Stimulated activated CD4-positive, alpha-beta T cell treated with anti-CD3 and anti-CD28 coated beads, TNF-alpha, amount 100 ng/mL, for 24 hours (primary cell): ENCODE measurements at places on chromosomes 12 and 14.
A peak's percentile ranks its signal among the peaks of the same experiment; 100 is the strongest.

DNA sequence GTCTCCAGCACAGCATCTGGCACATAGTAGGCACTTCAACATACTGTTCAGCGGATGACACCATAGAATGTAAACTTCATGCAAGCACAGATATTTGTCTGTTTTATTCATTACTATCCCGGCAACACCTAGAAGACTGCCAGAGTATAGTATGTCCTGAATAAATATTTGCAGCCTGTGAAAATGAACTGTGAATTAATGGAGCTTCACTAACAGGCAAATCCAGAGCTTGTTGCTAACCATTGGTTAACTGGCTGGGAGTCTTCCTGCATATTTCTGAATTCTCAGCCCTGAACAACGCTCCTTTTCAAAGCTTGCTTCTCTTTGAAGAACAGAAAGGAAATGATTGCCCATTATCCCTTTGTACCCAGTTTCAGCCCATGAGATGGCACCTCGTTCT, 243.3 kb upstream of the CRY1 start:
- no peak for DNase-seq

DNA sequence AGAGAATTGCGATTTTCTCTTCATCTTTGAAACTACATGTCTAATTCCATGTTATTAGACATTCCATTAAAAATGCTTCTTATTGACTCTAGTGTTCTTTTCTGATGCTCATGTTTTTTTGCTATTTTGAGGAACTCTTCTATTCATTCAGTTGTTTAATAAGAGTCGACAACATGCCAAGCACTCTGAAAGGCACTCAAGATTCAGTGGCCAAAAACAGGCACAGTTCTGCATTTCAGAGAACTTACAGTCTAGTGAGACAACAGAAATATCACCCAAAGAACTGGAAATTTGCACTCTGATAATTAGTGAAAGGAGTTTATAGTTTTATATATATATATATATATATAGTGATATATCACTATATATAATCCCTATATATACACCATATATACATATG, 111.7 kb downstream of the TSHR start:
- no peak for DNase-seq

DNA sequence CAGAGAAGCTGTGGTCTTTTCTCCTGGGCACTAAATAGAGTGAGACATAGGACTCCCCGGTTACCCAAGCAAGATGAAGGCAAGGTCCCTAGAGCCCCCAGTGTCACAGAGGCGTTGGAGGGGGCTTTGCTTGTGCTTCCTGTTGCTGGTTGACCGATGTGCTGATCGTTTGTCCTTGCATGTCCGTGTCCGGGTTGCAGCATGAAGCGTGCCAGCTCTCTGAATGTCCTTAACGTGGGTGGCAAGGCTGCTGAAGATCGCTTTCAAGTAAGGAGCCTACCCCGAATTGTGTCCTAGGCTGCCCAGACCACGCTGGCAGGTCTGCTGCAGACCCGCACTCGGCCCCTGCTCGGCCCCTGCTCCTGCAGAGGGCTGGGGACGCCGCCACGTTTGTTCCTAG, 23.1 kb downstream of the XRCC3 start:
- DNase-seq: no peak

DNA sequence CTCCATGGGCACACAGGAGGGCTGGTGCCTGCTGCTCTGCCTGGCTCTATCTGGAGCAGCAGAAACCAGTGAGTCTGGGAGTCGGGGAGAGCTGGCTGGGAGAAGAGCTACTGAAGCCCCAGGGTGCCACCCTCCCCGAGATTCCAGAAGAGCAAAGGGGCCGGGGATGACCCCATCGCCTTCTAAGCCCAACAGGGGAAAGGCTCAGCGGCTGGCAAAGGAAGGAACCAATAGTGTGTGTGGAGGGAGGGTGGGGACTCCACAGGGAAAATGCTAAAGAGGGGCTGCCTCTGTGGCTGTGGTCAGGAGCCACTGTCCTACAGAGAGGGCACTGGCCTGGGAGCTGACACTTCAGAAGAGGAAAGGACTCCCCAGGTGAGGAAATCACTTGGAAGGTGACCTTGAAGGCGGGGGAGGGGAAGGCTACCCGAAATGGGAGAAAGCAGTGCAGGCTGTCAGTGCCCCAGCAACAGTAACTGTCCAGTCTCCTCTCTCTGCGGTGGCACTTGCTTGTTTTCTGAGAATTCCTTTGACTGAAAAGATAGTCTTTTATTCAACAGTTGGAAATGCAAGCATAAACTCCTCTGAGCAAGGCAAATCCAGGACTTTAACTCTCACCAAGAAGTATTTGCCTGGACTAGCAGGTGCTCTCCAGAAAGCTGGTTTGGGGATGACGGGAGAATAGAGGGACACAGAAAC, 552 bp downstream of the TAPBPL start:
- no peak for DNase-seq

GRCh38 chr14:75871181-75871880, 110.5 kb downstream of the TGFB3 start:
- DNase-seq: no peak

DNA sequence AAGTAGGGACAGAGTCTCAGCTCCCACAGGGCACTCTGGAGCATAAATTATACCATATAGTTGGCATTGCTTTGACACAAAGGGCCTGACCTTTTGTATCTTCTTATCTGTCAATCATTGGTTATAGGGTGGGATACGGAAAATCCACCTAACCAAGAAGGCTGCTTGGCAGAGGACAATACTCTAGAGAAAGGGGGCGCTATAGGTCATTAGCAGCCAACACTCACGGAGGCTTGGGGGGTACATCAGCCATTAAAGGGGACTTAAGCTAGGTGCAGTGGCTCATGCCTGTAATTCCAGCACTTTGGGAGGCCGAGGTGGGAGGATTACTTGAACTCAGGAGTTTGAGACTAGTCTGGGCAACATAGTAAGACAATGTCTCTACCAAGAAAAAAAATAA, 22.9 kb downstream of the SPTSSA start:
- DNase-seq: no peak

DNA sequence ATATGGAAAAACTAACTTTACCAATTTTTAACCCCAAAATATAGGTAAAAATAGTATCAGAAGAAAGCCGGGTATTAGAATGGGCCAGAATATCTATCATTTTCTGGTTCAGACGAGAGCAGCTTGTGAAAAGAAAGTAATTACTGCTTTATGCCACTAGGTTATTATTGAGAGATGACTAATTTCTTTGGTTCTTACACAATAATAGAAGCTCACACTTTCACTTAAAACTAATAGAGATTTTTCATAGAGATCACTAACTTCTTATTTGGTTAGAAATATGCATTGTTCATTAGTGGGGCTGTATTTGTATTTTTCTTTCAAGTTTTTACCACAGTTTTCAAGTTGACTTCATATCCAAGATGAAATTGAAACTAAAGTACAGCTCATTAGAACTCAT, 1241.2 kb upstream of the FLRT2 start:
- DNase-seq: no peak

- DNase-seq: no peak
Observed at GRCh38 chr14:93832665-93833064, 44.4 kb upstream of the PRIMA1 start.

DNA sequence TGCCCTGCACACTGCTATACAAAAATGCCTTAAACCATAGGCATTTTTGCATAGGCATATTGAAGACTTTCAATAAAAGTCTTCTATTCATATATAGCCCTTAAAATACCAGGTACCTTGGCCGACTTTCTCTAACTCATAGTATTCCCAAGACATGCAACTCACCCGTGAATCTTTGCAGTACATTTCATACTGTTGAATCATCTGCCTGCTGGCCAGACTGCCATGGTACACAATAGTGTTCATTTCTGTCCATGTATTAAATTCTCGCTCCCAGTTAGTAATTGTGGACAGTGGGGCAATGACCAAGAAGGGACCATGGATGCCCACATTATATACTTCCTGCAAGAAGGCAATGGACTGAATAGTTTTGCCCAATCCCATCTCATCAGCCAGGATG, 24.3 kb upstream of the SUPT16H start:
- DNase-seq: no peak

DNA sequence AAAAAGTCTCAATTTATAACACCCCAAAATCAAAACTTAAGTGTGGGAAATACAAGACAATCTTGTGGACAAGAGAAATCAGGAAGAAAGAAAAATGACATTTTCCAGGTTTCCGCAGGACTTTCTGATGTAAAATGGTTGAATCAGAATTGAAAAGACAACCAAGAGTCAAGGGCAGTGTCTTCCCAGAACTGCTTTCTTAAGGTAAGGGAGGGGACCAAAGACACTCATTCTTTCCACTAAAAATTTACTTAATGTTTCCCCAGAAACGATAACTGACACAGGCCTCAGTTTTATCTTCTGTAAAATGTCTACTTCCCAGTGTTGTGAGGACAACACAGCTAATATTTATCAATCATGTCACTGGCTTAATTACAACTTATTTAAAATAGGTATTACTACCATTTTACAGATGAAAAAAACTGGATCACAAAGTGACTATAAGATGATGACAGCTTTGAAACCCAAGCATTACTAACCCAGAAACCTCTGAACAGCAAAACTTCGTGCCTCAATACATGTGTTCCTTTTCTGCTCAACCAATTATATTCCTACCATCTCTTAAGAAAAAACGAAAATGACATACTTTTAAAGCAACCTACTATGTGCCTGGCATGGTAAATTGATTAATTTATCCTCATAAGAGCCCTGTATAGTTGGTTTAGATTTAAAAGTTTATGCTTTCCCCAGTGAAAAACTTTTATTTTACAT, 4.6 kb downstream of the SINHCAF start:
- DNase-seq: no peak

- no peak for DNase-seq
Observed at GRCh38 chr12:130162745-130163460, 639 bp downstream of the FZD10 start.

DNA sequence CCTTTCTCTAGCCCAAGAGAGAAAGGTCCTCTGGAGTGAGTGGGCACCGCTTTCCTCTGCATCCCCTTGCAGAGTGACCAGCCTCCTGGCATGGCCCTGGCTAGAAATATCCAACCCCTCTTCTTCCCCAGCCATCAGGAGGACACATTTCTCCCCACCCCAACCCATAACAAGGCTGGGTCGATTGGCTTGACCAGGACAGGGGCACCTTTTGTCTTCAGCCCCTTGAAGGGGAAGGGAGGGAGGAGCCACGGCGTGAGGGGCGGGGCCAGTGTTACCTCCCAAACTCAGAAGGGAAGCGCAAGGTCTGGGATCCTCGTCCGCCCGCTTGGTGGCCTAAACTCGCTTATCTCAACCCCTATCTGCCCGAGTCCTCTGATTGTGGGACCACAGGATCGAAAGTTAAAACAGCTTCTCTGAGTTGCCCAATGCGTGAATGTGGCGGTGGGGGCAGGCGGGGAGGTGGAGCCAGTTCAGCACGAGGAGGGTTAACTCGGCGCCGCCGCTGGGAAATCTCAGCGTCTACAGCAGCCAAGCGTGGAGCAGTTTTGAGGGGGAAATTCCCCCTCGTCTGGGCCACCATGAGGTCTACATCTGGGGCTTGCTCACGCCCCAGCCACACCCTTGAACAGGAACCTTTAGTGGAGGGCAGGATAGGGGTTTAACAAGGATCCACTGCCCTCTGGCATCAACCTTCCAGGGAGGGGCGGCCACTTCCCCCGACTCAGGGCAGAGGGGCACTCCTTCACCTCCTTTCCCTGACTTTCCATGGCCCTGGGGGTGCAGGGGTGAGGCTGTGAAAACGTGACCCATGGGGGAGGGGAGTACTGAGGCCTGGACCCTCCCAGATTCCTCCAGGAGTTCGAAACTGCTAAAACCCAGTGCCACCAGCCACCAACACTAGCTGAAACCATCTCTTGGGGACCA, 795 bp downstream of the STAT6 start:
- peak; percentile 40 for DNase-seq

DNA sequence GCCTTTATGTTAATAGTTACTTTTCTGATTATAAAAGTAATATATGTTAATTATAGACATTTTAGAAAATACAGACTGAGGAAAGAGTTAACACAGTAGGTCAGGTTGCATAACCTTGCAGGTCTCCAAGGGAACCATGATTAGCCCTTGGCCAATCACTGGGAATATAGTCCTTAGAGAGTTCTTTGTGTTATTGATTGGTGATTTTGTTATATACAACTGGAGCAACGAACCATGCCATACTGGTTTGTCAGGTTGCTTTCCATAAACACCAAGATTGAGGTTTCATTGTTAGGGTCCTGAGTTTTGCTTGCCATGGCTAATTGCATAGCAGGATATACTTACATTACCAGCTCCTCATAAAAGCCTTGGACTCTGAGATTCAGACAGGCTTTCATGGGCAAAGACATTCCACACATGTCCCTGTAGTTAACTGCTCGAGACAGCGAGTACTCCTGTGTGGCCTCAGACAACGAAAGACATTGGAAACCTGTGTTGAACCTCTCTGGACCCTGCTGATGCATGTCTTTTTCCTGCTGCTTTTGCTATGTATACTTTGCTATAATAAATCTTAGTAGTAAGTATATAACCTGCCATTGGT, 33.7 kb downstream of the MAPK1IP1L start:
- no peak for DNase-seq

DNA sequence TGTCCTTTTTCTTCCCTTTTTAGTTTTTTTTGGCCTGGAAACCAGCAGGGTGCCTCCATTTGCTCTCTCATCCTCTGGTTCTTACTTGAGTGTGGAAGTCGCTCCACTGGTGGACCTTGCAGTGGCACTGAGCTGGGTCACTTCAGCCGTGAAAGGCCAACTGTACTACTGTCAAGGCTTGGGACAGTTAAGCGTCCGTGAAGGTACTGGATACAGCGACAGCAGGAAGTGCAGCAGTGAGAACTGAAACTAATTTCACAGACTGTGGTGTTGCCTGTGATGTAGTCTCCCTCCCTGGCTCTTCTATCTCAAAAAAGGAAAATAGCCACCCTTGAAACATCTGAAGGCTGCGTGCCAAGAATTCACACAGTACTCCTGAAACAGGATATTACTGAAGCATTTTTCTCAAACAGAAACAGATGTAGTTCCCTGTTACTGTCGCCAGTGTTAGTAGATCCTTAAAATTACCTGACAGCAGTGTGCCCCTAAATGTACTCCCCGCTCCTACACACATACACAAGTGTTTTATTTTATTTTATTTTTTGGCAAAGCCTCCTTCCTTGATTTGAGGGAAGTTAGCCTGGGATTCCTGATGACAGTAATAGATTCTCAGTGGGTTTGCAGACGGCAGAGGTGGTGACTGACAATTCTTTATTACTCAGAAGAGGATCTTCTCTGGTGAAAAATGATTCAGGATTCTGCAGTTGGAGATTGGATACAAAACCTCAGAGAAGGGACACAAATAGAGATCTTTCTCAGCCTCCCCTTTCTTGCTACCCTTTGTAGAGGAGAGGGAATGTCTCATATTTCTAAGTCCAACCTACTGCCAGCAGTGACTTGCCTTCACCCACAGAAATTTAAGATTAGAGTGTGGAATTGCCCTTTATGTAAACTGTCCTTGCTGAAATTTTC, 4.4 kb downstream of the SUSD6 start:
- DNase-seq: no peak
